ENCODE measurements at places on chromosomes 2 and 18.

DNA sequence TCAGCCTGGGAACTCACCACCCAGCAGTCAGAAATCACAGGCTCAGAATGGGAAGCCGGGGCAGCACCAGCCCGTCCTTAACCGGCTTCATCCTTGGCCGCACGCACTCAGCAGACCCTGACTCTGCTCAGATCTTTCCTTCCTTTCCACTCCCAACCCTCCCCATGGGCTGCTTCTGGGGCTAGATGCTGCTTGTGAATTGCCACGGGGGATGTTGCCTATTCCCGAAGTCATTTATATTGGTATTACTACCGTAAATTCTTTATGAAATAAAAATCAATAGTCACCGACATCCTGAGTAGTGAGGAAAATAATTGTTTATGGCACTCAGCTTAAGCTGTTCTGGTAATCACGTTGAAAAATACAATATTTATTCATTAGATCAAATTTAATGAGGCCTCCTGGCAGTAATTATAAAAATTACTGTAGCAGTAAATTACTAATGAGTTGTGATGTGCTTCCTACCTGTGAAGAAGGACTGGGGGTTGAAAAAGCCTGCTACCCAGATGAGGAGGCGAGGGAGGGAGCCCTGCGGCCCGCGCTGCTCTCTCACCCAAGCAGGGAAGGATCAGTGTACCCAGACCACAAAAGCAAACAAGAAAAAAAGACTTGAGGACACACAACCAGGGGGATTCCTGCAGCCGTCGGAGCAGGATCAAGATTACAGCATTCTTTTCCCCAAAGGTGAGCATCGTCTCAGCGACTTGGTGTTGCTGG lies 31.5 kb downstream of the CDCA7 start:
- DNase-seq, result no peak

DNA sequence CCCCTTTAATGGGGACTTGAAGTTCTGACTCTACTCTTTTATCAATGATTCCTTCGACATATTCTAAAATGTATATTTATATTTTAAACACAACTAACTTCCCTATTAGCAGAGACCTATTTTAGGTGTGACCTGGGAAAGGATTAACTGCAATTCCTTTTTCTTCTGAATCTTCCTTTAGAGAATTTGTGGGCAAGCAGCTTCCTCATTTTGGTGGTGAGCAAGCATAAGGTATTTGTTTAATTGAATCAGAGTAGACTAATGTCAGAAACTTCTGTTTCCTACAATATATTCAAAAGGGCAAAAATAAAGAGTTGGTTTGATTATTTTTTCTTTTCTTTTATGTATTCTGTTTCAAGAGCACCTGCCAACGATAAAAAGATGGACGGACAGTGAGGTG lies 237.0 kb downstream of the IKZF2 start:
- no peak for DNase-seq

GRCh38 chr2:101478181-101479001 lies 3.5 kb upstream of the RFX8 start:
- DNase-seq, result no peak

DNA sequence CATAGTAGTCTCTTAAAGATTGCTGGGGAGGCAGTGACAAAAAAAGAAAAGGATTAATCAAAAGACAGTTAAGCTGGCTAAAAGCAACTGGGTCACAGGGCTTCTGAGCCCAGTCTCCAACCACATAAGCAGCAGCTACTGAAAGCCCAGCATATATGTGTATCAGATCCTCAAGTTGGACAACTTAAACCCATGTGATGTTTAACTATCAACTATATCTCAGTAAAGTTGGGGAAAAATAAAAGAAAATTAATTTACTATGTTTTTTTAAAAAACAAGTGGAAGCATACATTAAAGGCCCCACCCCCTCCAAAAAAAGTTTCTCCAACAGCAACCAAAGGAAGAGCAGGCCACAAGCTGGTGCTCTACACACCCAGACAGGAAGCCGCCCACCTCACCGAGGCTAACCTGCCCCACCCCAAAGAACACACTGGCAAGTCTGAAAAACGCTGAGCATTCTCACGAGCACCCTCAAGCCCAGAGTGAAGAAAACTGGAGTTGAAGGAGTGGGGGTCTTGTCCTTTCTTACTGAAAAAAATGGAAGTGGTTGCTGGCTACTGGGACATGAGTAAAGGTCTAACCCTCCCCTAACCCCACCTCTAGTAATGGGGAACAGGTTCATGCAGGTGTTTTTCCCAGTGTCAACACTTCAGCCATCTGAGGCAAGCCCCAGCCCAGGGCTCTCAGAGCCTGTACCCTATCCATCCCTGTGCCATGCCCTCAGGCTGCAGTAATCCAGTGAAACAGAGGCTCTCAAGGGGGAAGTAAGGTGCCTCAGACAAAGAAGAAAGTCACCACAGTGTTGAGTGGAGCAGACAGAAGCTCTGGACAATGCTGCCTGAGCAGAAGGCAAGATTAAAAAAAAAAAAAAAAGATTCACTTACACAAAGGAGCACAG lies 106.3 kb downstream of the GYPC start:
- no peak for DNase-seq

- no peak for DNase-seq
Measured at GRCh38 chr2:202758604-202759003, 113.0 kb downstream of the ICA1L start.

DNA sequence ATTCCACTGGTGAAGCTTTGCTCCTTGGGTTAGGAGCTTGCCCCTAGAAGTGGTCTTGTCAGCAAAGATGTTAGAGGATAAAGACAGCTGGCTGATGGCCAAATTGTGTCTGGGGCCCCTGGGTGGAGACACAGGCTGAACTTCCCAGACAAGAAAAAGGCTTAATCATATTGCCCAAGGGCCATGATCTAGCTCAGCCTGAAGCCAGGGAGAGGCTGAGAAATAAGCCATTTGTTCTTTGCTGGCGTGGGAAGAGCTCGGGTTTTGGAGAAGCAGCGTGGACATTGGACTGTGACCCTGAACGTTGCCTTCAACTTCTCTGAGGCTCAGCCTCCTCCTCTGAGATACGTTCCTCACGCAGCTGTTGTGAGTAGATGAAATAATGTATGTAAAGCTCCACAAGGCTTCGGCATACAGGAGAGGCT lies 153.0 kb downstream of the ZFP36L2 start:
- no peak for DNase-seq

DNA sequence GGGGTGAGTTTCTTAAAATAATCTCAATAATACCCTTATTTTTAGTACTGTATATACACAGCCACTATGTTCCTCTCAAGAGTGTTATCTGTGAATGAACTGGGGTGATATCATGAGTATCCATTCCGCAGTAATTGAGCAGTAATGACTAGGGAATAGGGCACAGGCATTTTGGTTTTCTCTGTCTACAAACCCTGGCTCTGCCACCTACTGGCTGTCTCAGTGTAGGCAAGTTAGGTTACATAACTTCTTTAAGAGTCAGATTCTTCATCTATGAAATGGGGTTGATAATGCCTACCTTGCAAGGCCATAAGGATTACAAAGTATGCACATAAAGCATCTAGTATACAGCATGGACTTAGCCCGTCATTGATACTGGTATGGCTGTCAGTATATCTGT lies 555.8 kb downstream of the NRXN1 start:
- DNase-seq, result no peak

- DNase-seq, result no peak
Measured at GRCh38 chr2:164287056-164287455, 334.2 kb downstream of the GRB14 start.

DNA sequence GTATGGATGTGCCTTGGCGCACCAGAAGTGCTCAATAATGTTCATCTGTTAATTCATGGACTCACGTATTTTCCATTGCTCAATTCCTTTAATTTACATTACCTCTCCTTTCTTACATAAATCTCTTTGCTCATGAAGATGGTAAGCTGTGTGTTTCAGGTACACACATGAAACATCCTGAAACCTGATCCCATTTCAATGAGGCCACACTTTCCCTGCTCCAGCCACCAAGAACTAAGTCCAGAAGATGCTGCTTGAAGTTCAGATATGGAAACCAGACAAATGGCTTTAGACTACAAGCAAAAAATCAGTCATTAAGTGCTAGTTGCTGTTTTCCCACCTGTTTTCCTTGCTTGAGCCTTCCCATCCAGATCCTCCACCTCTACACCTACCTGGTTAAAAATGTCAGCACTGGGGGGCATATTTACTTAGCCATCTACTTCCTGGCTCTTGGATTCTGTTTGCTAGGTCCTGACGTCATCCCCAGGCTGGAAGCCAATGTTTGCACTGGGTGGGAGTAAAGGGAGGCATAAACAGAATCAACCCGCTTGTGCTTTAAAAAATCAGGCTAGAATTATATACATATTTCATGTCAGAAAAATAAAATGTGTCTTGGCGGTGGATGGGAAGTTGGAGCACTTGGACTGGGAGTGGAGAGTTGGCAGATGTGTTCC lies 309.7 kb downstream of the OSR1 start:
- DNase-seq, result no peak

DNA sequence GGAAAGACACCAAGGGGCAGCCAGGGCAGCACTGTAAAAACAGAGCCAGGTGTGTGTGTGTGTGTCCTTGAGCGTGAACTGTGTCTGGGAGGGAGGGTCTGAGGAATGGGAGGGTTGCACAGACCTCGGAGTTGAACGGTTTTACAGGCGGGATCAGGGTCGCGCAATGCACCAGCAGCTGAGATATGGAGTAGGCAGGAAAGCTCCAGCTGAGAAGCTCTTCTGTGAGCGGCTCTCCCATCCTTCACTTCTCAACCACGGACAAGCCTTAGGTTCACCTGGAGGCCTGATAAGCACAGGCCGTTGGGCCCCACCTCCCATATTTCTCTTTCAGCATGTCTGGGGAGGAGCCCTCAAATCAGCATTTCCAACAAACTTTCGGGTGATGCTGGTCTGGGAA lies 12.1 kb downstream of the SERTAD2 start:
- DNase-seq, result no peak

DNA sequence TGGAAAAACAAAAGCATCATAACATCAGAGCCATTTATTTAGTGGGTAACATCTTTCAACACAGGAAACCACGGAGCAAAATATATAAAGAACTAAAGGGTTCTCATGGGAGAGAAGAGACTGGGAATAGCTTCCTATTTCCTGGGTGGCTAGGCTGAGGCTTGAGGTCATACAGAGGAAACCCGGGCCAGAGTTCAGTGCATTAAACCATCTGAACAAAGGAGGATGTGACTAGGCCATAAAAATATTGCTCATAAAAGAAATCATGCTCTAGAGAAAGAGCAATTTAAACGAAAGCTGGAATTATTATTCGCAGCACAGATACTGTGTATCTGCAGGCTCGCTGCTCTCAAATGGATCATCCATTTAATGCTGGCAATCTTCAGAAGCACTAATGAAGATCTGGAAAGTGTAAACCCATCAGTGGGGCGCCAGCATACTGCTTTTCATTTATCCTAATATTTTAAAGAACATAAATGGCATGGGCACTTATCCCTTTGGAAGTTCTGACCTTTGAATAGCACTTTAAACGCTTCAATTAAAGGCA lies 83.3 kb downstream of the GALNT14 start:
- DNase-seq, result no peak

- no peak for DNase-seq
Measured at GRCh38 chr2:88754585-88755320, 63.3 kb downstream of the RPIA start.

DNA sequence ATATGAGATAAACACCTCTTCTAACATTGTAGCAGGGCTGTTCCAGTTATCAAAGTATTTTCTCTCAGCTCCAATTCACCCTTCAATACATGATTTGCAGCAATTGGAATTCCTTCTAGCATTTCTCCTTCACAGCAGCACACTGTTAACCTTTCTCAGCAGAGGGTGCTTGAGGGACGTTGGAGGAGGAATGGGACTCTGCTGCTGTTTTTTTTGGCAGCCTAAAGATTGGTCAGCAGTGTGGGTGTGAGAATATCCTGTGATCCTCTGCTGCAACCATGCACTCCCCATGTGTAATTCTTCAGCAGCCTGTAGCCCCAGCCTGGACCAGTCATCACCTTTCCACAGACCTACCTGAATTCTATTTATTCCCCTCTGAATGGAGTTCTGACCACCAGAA lies 1708.9 kb upstream of the CELF4 start:
- DNase-seq, result no peak

DNA sequence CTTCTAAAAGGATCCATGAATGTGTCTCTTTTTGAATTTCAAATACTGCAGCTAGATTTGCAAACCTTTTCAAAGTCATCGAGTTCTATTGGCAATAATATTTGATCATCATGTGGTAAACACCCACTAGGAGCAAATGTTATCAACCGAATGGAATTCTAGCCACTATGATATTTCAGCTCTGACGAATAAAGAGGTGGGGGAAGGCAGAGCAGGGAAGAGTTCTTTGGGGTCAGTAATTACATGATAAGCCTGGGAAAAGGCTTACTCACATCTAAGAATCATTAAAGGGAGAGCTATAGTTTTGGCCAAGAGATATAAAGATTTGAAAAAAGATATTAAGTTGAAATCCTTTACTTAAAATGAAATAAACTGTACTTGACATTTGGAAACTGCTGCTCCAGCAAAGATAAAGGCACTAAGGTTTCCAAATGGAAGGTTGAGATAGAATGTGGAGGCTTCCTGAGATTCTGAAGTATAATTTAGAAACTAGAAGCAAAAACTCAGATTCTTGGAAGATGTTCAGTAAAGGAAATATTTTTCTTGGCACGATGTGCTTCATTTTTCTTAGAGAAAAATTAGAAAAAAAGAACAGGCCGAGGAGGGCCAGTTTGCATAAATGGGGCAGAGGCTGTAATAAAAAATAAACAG lies 104.7 kb upstream of the ARHGAP28 start:
- DNase-seq, result no peak

DNA sequence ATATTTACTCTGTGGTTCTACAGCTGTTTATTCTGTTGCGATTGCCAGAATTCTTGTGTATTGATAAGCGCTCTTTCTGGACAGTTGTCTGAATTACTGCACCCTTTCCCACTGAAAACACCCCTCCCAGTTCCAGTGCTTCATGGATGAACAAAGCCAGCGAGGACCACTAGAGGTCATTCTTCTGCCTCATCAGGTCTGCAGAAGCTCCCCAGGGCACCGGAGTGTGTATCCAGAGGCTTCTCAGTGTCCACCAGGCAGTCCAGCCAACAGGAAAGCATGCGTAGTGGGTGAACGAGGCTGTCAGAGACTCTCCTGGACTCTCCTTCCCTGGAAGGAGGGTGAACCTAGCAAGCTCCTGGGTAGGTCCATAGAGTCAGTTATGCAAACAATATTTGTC lies 40.6 kb upstream of the INHBB start:
- no peak for DNase-seq

DNA sequence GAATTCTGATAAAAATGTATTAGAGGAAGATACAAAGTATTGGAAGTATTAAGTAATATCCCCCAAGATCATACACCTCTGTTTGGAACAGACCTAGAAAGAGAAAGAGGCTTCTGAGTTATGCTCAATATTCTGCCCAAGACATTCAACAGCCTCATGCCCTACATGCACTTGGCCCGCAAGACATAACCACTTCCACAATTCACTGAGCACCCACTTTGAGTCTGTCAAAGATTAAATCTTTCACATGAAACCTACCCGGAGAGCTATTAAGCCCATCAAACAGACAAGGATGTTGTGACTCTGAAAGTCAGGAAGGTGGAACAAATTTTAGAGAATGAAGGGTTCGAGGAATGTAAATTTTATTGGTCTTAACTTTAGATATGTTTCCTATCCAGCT lies 344.7 kb upstream of the SYT4 start:
- no peak for DNase-seq

All from AG08396 (cell line).